Ureter (tissue), 1 donor: ENCODE measurements at places on chromosomes 1 and 21. TPM values are rescaled to one million over a fixed set of nuclear protein-coding genes. Genes with fewer than 3 reads are reported as not detected.

- DNase-seq = no peak
These were observed 241.2 kb downstream of the PTBP2 start for GRCh38 chr1:96962751-96963211.

DNA sequence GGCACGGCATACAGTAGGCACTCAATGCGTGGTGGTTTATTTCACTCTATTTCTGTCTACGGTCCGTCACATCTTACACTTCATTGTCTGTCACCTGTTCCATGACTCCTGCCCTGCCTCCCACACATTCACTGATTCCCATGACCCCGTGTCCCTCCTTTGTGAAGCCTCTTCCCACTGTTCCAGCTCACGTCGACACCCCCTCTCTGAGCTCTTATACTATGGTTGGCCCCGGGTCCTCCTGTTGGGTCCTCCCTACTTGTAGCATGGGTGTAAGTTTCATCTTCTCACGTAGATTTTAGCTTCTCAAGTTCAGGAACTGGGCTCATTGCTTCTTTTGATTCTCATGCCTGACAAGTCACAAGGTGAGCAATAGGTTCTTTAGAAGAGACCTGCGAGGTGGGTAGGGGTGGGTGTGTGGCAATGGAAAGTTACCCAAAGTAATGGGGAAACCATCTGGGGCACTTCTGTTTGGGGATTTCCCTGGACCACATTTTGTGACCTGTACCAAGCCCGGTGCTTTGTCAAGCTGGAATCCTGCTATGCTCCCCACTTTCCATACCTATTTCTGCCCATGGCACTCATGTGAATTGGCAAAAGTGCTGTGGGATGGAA, 22.1 kb upstream of the IL10 start:
- DNase-seq = no peak

DNA sequence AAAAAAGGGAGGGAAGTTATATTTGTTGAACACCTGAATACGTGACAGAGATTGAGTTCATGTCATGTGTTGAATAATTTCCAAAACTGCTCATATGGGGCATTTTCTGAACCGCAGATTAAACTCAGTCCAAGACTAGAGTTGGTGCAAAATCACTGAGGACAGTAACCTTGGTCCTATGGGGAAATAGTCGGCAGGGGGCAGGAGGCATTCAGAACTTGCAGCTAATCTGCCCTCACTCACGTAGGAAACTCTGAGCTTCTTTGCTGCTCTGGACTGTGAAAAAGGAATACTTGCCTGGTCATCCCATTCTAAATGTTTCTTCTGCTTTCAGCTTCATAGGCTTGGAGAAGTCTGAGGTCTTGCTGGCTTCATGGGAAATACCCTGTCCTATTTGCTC, 228.3 kb upstream of the ZP4 start:
- DNase-seq = no peak

DNA sequence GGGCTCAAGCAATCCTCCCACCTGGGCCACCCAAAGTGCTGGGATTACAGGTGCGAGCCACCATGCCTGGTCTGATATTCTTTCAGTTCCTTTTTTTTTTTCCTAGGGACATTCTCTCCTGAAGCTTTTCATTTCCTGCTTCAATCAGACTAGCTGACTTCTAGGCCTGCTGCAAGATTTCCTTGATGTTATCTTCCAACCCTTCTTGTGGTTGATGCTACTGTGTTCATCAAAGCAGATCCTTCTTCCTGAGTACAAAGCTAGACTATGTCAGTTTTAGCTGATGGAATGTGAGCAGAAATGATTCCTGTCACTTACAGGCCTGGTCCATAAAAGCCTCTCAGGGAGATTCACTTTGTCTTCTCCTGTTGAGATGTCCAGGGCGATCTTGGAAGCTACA, 146.4 kb downstream of the CDC7 start:
- DNase-seq = no peak

DNA sequence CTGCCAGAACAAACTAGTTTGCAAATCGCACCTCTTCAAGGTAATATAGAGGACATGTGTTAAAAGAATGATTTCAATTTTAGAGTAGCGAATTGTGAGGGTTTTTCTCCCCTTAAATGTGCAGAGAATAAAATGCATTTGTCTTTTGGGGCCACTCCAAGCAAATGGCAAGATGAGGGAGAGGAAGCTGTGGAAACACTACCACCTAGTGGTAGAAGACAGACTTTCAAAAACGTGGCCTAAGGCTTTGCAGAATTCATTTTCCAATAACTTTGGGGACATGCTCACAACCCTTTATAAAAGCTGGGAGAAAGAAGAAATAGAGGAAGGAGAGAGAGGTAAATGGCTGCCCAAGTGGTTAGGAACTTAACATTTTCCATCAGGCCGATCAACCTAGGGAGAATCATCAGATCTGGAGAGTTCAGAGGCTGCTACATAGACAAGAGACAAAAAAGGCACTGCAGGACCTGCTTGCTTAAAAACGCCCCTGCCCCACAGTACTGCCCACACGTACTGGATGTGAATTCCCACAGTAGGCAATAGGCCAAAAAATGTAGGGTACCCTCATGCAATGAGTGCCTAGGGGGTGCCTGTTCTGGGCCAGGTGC, 15.7 kb upstream of the RCAN1 start:
- no peak for DNase-seq

APCS gene
- total RNA-seq = not detected

TIPRL gene
- total RNA-seq = 30.4 TPM

CFHR2 gene
- total RNA-seq = not detected

DNA sequence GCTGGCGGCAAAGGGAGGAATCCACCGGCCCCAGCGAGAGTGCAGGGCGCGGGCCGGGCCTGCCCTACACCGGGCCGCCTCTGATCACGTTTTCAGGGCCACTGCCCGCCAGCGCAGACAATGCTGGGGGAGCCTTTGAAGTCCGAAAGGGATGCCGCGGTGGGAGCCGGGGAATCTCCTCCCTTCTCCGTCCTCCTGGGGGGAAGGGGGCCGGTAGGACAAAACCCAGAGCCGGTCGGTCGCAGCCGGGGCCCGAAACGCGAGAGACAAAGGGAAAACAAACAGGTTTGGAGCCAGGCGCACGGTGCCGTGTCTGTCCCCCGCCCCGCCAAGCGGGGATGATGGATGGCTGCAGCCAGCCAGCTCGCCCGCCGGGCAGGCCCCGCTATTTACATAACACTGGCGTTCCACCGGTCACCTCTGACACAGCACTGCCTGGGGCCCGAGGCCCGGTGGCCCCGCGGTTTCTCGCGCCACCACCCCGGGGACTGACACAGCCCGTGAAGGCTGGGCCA, 92.0 kb downstream of the CASZ1 start:
- no peak for DNase-seq

ARV1 gene
- 24.3 TPM for total RNA-seq

FCRLB gene
- total RNA-seq = 3.9 TPM

DNA sequence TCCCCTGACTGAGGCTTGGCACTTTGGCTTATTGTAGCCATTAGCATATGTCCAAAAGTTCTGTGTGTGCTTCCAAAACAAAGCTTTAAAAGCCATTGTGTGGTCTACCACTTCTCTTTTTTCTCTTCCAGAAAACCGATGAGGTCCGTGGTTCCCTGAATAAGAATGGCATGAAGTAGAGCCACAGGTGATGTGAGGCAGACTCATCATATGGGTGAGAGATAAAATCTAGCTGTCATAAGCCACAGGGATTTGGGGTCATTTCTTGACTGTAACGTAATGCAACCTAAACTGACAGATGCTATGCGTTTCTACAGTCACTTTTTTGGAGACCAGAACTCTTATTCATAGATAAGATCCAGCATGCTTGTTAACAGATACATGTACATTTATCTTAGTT, 7.0 kb upstream of the GREM2 start:
- DNase-seq = no peak

GRCh38 chr1:162612606-162613400, 19.5 kb upstream of the DDR2 start:
- DNase-seq = no peak

CLIC6 gene
- total RNA-seq = 24.1 TPM

- no peak for DNase-seq
These were observed 36.7 kb upstream of the MAGI3 start for GRCh38 chr1:113353580-113353979.

DNA sequence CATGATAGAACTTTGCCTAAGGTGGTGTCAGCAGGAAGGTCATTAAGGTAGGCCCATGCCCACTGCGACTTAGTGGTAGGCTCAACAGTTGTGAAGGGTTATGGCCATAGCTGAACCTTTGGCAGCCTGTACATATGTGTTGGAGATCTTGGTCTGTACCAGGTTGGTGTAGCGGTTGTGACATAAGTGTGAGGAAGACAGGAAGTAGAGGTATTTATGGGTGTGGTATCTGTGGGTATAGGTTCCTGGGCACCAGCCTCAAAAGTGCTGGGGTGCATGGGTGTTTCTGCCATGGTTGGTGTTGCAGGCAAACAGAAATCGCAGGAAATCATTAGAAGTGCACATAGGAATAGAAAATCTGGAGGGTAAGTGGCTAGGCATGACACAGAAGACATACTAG, 18.6 kb upstream of the LRIF1 start:
- DNase-seq = no peak
